ENCODE measurements at places on chromosomes 4 and X.

DNA sequence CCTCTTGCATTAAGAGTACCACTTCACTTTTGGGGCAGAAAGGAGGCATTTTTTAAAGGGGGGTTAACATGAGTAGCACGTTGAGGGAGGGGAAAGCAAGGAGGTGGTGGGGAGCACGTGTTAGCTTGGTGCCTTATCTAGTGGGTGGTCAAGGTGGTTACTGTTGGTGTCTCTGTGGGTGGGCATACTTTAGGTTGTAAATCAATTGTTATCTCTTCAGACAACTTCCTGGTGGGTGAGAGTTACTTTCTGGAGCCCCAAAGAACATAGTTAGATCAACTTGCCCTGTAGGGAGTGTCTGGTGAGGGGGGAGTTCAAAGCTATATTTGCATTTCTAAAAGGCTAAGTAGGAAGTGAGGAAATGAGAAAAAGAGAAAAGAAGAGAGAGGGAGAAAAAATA lies 297.7 kb upstream of the CLNK start:
- no peak for DNase-seq

- no peak for DNase-seq
These were observed 173.6 kb upstream of the MED14 start for GRCh38 chrX:40908857-40909475.

GRCh38 chr4:93182722-93183121 lies 645.8 kb upstream of the ATOH1 start:
- no peak for DNase-seq

- DNase-seq: no peak
These were observed 3.3 kb upstream of the HAUS3 start for GRCh38 chr4:2245057-2245786.

- peak; percentile 11 for DNase-seq
These were observed 789 bp downstream of the ARHGAP10 start for GRCh38 chr4:147732518-147733235.

DNA sequence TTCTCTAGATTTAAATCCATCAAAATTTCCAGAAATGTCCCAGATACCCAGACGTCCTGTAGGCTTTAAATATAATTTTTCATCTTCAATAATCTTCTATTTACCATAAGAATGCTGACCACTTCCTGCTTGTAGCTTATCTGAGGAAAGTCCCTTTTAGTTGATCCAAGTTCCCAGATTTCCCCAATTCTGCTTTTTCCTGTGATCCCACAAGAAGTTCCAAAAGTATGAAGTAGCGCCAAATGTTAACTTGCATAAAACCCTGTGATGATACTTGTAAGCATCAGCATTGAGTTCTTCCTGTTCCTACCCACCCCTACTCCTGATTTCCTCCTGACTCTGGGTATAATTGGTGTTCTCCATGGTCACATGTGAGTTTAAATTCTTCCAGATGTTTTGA lies 10.6 kb upstream of the TLR8 start:
- DNase-seq: no peak

DNA sequence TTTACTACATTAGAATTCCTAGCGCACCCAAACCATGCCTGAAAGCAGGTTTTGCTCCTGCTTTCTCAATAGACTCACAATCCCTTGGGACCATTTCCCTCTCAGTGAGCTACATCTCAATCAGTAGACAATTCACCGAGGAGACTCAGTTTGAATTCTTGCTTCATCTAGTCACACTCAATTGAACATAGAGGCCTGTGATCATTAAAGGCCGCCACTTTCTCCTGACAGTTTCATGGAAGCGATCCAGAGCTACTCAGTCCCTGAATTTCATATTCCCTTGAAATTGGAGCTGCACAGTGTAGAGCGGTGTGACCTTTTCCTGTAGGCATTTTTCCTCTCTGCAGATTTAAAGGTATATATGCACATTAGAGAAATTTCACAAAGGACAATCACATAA lies 193.9 kb upstream of the SPOCK3 start:
- no peak for DNase-seq

DNA sequence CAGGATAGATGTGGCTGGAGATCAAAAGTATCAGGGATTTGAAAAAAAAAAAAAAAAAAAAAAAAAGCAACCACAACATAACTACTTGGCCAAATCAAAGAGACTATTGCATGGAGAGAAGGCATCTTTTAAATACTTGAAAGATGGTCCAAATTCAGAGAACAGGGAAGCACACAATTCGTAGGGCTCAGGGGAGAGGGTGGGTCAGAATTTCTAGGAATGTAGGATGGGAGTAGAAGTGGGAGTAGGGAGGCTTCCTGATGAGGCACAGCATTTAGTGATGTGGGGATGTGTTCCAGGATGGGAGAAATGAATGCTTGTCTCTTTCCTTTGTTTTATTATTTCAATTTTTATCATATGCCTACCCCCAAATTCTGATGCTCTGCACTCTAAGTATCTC lies 36.3 kb downstream of the RTL3 start:
- DNase-seq: no peak

- DNase-seq: no peak
These were observed 32.2 kb upstream of the NDST4 start for GRCh38 chr4:115145393-115146160.

- DNase-seq: peak; percentile 2
These were observed 933 bp downstream of the CNKSR2 start for GRCh38 chrX:21374994-21375707.

GRCh38 chr4:76306882-76307659 lies 538 bp downstream of the STBD1 start:
- DNase-seq: peak; percentile 10

GRCh38 chr4:84177831-84178542 lies 321.1 kb downstream of the NKX6-1 start:
- DNase-seq: no peak

GRCh38 chr4:156805696-156806095 lies 165.9 kb downstream of the PDGFC start:
- DNase-seq: no peak

- DNase-seq: no peak
These were observed 214.8 kb downstream of the SLC4A4 start for GRCh38 chr4:71553605-71554004.

GRCh38 chrX:120797188-120797851 lies 78.3 kb downstream of the CT47B1 start:
- no peak for DNase-seq

- DNase-seq: no peak
These were observed 73.0 kb upstream of the KLHL13 start for GRCh38 chrX:118189628-118190027.

DNA sequence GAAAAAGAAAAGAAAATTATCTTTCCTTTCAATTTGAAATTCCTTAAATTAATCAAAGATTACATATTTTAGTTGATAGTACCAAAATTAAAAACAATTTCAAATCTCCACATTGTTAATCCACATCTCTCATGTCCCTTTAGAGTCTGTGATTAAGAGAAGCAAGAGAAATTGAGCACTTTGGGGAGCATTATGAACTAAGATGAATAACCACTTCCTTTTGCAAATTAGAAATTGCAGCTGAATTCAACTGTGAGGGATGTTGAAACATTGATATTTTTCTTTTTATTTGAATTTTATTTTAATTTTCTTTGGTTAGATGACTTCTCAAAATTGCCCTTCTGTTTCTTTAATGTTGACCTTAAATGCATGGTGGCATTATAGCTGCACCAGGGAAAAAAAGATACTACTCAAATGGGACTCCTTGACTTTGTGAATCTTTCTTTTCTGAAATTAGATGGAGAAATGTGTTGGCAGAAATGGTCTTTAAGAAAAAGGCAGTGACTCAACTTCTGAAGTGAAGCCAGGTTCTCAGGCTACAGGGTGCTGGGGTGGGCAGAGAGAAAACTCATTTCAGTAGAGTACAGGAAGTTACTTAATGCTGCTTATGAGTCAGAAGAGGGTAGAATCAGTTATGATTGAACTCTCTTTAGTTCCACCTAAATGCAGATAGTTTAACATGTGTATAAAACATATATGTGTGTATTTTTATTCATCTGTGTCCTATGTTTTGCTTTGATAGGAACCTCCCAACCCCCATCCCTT lies 92.0 kb upstream of the TNIP3 start:
- peak; percentile 29 for DNase-seq

- no peak for DNase-seq
These were observed 50.3 kb upstream of the HPF1 start for GRCh38 chr4:169807934-169808509.

- DNase-seq: no peak
These were observed 36.2 kb upstream of the TASL start for GRCh38 chrX:30613721-30614120.

GRCh38 chrX:127606590-127606989 lies 445.6 kb downstream of the ACTRT1 start:
- DNase-seq: no peak

DNA sequence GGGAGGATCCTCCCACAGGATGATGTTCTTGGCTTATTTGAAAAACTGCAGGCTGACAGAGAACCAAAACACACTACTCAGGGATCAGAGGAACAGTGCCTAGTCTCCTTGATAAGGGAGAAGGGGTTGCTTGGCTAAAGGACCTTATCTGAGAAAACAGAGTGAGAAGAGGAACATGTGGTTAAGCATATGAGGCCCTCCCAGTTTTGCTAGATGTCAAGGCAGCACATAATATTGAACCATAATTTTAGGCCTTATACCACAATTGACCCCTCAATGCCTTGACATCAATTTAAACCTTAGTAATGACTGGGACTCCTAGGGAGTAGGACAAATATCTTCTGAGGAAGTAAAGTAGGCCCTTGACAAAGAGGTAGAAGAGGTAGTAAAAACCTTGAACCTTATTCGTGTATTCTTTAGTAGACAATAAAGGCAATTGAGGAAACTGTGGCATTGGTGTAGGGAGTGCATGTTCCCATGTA lies 79.3 kb downstream of the TEX13C start:
- no peak for DNase-seq

DNA sequence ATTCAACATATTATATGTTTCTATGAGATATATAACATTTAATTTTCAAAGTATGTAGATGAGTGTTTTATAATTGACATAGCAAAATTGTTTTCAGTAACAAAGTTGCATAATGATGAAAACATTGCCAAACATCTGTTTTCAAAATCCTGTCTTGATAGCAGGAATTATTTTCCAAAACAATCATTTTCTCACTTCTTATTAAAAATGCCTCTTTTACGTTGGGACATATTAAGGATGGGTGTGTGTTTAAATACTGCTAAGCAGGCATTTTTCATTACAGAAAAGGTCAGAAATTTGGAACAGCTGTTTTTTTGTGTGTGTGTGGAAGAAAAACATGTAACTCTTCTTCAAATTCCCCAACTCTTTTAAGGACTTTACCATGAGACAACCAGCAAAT lies 452.0 kb downstream of the SPRY1 start:
- no peak for DNase-seq

DNA sequence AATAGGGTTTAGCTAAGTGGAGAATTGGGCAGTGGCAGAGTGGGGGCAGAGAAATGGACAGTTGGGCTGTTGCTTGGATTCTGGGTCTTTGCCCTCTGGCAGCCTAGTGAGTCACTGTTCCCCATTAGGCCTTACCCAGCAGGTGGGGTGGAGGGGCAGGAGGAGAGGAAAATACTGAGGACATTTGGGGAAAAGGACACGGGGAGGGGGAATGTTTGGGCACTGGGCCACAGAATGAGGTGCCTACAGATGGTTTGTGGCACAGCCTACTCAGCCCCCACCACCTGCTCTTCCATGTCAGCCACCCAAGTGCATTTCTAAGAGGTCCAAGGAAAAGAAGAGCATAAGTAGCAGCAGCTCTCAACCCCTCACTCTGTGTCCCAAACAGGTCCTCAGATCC lies 13.0 kb downstream of the SLC16A2 start:
- no peak for DNase-seq

DNA sequence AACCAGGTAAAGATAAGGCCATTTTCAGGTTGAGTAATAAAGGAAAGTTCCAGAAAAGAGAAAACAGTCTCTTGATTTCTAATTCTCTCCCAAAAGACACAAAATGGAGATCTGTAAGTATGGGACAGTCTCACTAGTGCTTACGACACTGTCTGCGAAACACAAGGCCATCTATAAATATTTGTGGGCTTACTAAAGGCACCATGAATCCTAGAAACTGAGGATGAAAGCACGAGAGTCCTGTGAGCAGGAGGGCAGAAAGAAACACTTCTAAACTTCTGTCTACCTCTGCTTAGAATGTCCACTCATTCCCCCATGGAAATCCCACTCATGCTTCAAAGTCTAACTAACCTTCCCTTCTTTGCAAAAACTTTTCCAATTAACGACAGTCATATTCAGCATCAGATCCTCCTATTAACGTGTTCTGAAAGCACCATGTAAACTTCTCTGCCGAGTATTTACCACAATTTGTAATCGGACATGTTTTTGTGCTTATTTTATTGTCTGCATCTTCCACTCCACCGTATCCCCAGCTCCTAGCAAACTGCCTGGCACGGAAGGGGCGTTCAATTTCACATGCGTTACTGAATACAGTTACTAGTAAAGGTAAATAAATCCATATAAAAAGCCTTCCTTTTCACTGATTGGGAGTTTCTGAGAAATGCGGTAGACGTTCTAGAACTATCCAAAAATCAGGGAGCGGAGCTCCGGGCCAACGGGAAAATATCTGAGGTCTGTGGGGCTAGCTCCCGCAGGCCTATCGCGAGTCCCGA lies 665 bp downstream of the PSMD10 start:
- no peak for DNase-seq

- no peak for DNase-seq
These were observed 7.8 kb upstream of the HPSE start for GRCh38 chr4:83342476-83342875.

GRCh38 chr4:100248476-100248875 lies 58.2 kb upstream of the DDIT4L start:
- DNase-seq: no peak

GRCh38 chr4:154643493-154643892 lies 31.0 kb upstream of the FGG start:
- DNase-seq: no peak

GRCh38 chr4:69194166-69194565 lies 20.4 kb downstream of the UGT2B11 start:
- no peak for DNase-seq
